Fibroblast of lung (primary cell): ENCODE measurements at places on chromosomes 2 and 18.

GRCh38 chr18:40651163-40651562, 1303.9 kb upstream of the PIK3C3 start:
- DNase-seq, result no peak

- DNase-seq, result no peak
Observed at GRCh38 chr2:10520154-10520553, 72.0 kb upstream of the ODC1 start.

GRCh38 chr18:8106603-8107002, 502.6 kb upstream of the RAB12 start:
- no peak for DNase-seq

- DNase-seq, result no peak
Observed at GRCh38 chr2:236402033-236402790, 138.0 kb upstream of the ASB18 start.

- DNase-seq, result no peak
Observed at GRCh38 chr2:112891385-112891831, 19.6 kb upstream of the IL37 start.

- no peak for DNase-seq
Observed at GRCh38 chr18:48743886-48744285, 205.1 kb downstream of the CTIF start.
